Testis (tissue), 5 donors: ENCODE measurements at places on chromosomes 5 and 9.

DNA sequence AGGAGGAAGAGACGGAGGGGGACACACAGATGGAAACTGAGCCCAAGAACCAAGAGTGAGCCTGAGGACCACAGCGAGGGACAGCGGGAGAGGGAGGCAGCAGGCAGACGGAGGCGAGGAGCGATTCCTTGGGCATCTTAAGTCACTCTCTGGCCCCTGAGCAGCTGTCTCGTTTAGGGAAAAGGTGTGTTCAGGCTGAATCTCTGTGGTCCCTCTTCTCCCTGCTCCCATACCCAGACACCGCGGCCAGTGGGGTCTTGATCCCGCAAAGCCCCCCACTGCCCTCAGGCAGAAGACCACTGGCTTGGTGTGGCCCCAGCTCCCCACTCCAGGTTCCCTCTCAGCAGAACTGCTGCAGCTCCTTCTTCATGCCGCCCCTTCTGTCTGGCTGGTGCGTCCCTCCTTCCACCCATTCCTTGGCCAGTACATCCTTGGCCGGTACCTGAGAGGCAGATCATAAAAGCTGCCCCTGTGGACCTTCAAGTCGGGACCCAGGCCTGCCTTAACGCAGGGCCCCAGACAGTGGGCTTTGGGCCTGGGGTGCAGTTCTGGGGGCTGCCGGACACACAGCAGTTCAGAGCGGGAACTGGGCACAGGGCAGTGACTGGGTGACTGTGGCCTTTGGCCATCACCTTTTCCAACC lies 5.8 kb upstream of the RALGDS start:
- DNase-seq: no peak

- no peak for DNase-seq
Observed at GRCh38 chr9:74666625-74667316, 169.6 kb downstream of the RORB start.

- no peak for DNase-seq
Observed at GRCh38 chr5:5061836-5062235, 78.3 kb upstream of the ADAMTS16 start.

DNA sequence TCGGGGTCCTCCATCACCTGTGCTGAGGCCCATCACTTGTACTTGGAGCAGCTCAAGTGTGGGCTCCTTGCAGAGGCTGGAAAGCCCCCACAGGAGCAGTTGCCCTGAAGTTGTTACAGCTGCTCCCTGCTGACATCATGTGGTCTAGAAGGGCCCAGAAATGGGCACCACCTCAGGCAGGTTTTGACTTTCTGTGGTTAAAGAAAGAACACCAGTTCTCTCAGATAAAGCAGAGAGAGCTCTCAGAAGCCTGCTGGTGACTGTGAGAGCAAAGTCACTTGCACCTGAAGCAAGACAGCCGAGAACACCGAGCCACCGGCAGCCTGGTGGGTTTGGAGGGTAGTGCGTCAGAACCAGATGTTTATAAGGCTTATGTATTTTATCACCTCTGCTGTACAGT lies 70.4 kb downstream of the MVB12B start:
- DNase-seq: no peak

GRCh38 chr5:151083081-151083676 lies 2.3 kb upstream of the TNIP1 start:
- DNase-seq: no peak

DNA sequence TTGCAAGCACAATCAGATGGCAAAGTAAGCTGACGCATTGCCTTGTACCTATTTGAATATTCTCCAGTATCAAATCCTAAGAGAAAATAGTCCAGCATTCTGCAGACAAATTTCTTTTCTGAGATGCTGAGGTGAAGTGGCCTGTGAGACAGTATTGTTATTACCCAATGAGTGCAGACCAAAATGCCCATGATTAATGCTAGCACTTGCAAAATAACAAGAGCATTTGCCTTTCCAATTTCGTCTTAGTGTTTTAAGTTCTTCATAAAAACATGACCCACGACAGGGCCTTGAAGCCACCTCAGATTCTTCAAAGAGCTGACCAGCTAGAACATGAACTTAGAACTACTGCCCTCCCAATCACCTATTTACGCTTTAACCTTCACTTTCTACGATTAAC lies 2.6 kb upstream of the IQGAP2 start:
- no peak for DNase-seq

- DNase-seq: no peak
Observed at GRCh38 chr5:137470921-137471220, 28.3 kb downstream of the SPOCK1 start.

DNA sequence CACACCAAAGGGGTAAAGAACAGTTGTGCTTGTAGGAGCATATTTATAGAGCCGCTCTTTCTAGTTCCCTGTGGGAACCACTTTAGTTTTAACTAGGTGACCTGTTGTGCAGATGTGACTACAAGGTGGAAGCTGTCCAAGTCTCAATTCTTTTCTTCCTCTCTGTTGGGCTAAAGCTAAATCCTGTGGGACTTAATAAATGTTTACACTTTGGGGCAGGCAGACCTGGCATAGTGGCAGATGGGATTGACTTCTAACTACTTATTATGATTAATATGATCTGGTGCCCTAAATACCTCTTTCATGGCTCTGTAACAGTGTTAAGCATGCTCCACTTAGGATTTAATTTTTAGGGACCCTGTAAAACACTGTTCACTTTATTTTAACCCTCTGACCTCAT lies 265.3 kb downstream of the KCTD16 start:
- no peak for DNase-seq

DNA sequence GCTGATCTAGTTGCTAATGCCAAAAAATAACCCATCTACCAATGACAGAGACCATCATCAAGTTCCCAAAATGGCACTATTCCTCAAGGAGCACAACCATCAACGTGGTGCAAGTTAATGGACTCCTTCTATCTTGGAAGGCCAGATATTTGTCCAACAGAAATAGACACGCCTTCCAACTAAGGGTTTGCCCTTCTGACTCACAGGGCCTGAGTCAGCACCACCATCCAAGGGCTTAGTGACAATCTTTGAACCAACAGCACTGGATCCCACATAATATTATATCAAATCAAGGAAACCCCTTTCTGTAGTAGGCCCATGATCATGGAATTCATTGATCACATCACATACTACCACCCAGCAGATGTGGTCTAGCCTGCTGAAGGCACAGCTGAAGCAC lies 84.3 kb downstream of the MED27 start:
- no peak for DNase-seq

GRCh38 chr9:77793849-77794248 lies 145.7 kb upstream of the GNA14 start:
- DNase-seq: no peak

- DNase-seq: no peak
Observed at GRCh38 chr5:67401172-67401571, 204.6 kb upstream of the CD180 start.

GRCh38 chr5:132770476-132771159 lies 6.4 kb downstream of the SEPTIN8 start:
- no peak for DNase-seq

- no peak for DNase-seq
Observed at GRCh38 chr9:129481810-129482511, 138.9 kb downstream of the C9orf50 start.

- DNase-seq: peak; percentile 94
Observed at GRCh38 chr5:172144291-172144815, 43.7 kb downstream of the STK10 start.

GRCh38 chr5:88833371-88834130 lies 49.4 kb downstream of the MEF2C start:
- DNase-seq: peak; percentile 57
